ENCODE measurements at places on chromosomes 1 and 21. TPM values are rescaled to one million over a fixed set of nuclear protein-coding genes. Genes with fewer than 3 reads are reported as not detected.

DNA sequence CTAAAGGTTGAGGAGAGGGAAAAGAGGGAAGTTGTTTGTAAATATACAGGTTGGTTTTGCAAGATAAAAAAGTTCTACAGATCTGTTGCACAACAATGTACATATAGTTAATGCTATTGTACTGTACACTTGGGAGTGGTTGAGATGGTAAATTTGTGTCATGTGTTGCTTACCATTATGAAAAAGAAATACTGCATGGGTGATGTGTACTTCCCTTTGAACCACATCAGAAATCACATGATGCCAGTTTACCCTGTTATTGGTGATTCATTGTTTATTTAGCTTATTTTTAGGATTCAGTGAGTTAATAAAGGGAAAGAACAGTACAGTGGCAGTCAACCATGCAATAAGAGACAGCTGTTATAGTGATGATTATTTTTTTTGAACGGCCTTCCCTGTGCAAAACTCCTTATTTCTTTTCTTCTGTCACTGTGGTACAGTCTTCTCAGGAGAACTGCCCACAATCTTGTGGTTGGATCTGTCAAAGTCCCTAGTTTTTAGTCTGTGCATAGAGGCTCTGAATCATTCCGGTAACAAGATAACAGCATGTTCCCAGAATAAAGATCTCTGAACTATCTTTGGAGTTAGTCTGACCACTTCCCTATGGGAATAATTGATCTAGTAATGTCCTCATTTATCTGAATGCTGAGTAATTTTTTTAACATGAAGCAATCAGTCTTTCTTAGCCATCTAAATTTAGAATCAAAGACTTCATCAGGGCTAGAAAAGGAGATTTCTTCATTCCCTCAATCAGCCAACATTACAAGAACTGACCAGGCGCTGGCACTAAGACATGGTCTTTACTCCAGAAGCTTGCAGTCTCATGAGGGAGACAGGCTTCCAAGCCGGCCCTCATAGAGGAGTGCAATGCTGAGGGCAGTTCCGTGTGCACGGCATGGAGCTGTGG lies 84.2 kb downstream of the SH3GLB1 start:
- DNase-seq: peak; percentile 78

GRCh38 chr1:28273216-28273860 lies 14.0 kb downstream of the SESN2 start:
- no peak for DNase-seq

DNA sequence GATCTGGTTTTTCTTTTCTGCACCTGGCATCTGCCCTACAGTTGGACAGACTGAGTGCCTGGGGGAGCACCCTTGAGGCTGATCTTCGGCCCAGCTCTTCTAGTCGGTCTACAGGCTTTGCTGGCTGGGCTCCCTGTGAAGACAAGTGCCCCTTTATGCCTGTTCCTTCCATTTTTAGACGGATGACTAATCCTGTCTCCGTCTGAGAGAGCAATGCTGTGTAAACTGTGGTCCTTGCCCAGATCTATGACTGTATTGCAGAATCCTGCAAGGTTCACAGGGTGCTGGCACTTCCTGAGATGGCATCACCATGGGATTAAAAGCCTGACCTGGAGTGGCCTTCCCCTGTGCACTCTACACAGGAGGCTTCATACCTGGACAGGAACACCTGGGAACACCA lies 47.6 kb upstream of the SAMD13 start:
- peak; percentile 46 for DNase-seq

DNA sequence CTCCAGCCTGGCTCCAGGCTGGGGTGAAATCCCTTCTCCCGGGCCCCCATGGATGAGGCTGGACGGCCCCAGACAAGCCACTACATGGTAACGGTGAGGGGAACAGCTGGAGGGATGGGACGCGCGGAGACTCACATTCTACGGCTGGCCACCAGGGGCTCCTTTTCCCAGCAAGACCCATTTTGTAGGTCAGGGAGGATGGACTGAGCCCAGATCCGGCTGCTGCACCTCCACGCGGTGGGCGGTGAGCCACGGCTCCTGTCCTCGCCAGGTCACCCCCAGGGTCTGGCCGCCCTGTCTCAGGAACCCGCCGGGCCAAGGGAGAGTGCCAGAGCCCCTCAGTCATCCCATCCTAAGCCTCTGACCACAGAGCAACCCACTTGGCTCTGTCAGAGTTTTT lies 75.0 kb upstream of the ACTRT2 start:
- DNase-seq: no peak

The DCST1 gene
- not detected for total RNA-seq

The MRPL24 gene
- 45.7 TPM for total RNA-seq

The AVPR1B gene
- not detected for total RNA-seq

The TRIM63 gene
- not detected for total RNA-seq

The TEDDM1 gene
- total RNA-seq: not detected

The DNASE2B gene
- total RNA-seq: not detected

Measured in HepG2 (cell line).